ENCODE measurements at places on chromosomes 3 and 15.

GRCh38 chr3:37787153-37787867, 74.4 kb upstream of the CTDSPL start:
- DNase-seq: no peak

GRCh38 chr3:20904671-20905070, 718.7 kb upstream of the SGO1 start:
- DNase-seq: no peak

DNA sequence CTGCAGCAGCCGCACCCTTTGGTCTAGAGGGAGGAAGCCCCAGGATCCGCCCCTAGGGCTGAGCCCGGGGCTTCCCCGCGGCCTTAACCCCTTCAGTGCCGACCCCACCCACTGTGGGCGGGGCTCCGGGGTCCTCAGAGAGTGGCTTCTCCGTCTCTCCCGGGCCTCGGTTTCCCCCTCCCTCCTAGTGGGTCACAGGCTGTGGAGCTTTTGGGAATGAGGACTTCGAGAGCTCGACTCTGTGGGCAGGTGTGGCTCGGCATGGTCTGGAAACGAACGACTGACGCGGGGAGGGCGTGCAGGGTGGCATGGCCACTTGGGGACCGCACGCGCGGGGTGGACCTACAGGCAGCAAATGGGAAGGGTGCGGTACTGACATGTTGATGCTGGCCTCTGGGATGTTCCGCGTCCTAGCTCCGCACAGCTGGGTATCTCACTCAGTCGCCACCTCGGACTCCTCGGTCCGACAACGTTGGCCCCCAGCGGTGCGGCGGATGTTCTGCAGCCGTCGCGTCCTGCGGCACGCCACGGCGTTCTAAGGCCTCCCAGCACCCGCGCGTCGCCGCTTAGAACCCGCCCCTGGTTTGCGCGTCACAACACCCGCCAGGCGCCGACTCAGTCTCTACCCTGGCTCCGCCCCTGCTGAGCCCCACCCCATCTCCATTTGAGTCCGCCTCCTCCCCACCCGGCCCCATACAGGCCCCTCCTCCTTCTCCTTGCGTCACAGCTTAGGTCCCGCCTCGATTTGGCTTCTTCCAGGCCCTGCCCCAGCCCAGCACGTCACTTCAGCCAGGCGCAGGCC, at the start of the genes HYAL3 and NAA80:
TSS of gene HYAL3 (minus strand) at position 570 of the 802 bp plus-strand sequence. CDS start 3,803 bp downstream, outside the sequence.
TSS of gene NAA80 (minus strand) at position 570 of the 802 bp plus-strand sequence. CDS start 1,942 bp downstream, outside the sequence.
- DNase-seq: peak; percentile 100

- no peak for DNase-seq
These were observed 214.2 kb downstream of the NAALADL2 start for GRCh38 chr3:175073219-175073905.

- no peak for DNase-seq
These were observed 14.7 kb downstream of the PPARG start for GRCh38 chr3:12303534-12303933.

DNA sequence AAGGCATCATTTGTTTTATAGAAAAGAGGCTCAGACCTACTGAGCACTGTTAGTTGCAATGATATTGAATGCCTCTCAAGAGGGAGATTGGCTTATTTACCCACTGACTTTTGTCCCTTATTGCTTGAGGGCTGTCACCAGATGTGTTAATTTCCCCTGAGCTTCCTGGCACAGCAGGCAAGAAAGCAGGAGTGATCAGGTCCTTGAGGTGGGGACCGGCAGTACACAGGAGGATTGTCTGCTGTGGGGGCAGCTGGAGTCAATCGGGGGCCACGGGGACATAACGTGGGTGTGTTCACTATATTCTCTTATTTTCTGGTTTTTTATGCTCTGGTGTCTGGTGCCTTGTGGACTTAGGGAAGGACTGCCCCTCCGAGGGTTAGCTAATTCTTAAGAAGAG, 44.6 kb downstream of the GASK1A start:
- no peak for DNase-seq

DNA sequence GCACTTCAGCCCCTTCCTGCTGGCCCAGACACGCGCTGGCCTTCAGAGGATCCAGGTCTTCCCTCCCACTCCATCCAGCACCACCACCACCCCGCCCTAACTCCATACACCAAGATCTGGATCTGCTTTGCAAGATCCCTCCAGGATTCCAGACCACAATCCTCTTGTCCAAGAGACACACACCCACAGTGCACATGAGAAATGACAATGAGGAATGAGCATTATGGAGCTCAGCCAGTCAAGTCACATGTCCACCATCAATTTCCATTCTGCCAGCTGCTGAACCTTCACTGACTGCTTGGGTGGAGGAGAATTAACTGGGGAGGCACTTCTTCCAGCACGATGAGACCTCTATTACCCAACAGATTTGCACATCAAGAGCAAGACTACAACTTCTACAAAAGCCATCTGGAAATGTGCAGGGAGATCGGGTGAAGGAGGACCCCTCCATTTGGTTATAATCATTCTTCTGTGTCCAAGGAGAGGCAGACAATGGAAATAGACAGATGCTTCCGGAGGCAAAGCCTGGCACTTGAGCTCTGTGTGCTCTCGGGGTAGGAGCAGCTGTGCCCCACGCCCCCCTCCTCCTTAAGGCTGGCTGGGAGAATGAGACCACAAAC, 12.3 kb upstream of the SPATA12 start:
- no peak for DNase-seq

- no peak for DNase-seq
These were observed 17.3 kb downstream of the SUCNR1 start for GRCh38 chr3:151890721-151891141.

DNA sequence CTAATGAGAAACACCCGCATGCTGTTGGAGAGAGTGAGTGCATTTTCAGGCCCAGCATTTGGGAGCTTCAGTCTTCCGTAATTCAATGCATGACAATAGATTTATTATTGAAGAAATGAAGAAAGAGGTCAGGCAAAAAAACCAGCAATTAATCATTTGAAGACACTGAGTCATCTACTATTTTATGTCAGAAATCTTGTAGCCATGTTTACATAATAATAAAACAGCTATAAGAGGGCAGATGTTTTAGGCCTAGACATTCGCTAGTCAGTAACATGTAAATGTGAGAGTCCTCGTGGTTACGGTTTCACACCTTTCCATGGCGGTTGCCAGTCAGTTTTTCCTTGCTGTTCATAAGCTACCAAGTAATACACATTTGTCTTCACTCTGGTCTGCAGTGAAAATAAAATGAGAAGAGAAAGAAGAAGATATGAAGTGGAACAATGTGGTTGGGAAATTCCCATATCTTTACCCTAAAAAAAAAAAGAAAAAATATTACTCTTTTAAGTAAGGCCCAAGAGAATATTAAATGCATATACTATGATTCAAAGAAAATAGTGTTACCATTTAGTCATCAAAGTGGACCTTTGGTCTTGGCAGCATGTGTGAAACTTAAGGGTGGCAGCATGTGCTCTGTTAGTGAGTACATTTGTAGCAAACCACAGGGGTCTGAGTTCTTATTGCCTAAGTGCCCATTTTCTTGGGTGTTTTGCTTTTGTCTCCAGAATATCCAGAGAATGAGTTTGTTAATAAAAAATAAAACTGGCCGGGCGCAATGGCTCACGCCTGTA, 140.5 kb upstream of the TBL1XR1 start:
- peak; percentile 81 for DNase-seq

GRCh38 chr15:77024273-77025082, 29.6 kb downstream of the PSTPIP1 start:
- peak; percentile 80 for DNase-seq

GRCh38 chr3:133983126-133983525, 46.6 kb downstream of the SLCO2A1 start:
- no peak for DNase-seq

DNA sequence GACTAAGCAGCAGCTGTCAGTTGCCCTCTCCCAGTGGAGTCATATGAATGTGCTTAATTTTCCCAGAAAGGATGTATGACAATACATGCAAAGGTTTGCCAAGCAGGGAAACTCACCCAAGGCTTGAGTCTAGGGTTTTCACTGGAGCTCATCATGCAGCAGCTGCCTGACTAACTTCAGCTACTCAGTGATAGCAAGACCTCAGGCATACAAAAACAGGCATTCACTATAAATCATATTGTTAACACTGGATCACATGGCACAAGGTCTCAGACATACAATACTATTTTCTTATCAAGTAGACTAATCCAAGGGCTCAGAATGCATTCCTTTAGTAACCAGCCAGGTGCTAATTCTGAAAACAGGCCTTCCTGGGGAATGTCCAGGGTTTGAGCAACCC, 85.0 kb upstream of the STAC start:
- DNase-seq: no peak

GRCh38 chr15:65393091-65393490, 15.3 kb upstream of the IGDCC3 start:
- DNase-seq: no peak

- DNase-seq: no peak
These were observed 696 bp upstream of the SNRK start for GRCh38 chr3:43285644-43286043.

GRCh38 chr15:50613600-50613999, 67.1 kb upstream of the USP50 start:
- no peak for DNase-seq

- DNase-seq: no peak
These were observed 67.8 kb upstream of the CDAN1 start for GRCh38 chr15:42804739-42805138.

GRCh38 chr3:61315871-61316270, 64.6 kb upstream of the FHIT start:
- no peak for DNase-seq

- DNase-seq: no peak
These were observed 29.1 kb upstream of the ATP13A5 start for GRCh38 chr3:193407688-193408087.

DNA sequence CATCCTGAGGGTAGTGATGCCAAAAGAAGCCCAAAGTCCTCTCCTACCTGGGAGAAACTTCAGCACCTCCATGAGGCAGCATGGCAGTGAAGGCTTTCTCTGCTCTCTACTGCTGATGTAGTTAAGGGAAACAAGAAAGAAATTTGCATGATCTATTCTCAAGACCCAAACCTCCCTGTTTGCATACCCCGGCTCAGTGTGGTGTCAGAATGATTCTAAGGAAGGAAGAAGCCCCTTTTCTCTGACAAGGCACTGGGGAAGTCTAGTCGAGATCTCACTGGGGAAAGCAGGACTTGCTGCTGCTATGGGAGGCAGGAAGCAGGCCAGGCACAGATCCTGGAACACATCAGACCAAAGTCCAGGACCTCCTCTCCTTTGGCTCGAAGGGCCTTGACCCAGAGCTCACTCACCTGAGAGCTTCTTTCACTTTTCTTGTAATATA, 89.4 kb upstream of the ICE2 start:
- no peak for DNase-seq

- DNase-seq: no peak
These were observed 231.6 kb downstream of the SOX2 start for GRCh38 chr3:181943285-181943684.

- peak; percentile 6 for DNase-seq
These were observed 665 bp downstream of the GATM start for GRCh38 chr15:45377609-45378148.

GRCh38 chr15:89377842-89378295, 43.2 kb upstream of the POLG start:
- no peak for DNase-seq

DNA sequence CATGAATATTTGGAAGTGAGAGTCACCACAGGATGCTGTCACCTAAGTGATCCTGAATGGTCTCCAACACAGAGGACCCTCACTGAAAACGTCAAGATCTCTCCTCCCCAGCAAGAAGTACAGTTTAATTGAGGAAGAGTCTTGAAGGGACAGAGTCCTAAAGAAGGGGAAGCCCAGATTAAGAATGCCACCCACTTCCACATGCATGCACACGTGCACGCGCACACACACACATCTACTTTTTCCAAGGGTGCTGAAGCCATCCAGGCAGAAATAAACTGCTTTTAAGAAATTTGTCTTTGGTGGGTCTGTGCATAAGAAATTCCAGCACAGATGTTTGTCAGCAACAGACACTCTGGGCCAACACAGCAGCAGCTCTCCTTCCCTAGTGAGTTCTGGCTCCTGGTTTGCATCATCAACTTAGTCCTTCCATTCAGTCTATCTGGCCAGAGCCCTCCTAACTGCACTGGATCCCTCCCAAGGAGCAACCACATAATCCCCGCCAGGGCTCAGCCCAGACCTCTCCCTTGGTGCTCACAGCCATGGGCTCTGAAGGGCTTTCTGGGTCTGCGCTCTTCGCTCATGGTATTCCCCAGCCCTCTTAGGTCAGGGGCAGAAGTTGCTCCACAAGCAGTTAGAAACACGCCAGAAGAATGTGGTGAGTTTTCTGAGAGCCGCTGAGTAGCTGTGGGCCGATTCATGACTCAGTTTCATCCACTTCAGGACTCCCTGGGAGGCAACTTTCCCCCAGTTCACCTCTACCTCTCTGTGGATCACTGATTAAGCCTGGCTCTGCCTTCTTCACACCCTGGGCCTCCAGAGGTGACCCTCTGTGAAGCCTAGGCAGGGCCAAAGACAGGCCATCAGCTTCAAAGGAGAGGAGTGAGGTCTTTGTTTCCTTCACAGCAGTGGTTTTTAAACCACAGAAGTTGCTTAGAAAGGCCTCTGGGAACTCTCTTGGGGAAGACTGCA, 132.6 kb upstream of the LIPC start:
- no peak for DNase-seq

DNA sequence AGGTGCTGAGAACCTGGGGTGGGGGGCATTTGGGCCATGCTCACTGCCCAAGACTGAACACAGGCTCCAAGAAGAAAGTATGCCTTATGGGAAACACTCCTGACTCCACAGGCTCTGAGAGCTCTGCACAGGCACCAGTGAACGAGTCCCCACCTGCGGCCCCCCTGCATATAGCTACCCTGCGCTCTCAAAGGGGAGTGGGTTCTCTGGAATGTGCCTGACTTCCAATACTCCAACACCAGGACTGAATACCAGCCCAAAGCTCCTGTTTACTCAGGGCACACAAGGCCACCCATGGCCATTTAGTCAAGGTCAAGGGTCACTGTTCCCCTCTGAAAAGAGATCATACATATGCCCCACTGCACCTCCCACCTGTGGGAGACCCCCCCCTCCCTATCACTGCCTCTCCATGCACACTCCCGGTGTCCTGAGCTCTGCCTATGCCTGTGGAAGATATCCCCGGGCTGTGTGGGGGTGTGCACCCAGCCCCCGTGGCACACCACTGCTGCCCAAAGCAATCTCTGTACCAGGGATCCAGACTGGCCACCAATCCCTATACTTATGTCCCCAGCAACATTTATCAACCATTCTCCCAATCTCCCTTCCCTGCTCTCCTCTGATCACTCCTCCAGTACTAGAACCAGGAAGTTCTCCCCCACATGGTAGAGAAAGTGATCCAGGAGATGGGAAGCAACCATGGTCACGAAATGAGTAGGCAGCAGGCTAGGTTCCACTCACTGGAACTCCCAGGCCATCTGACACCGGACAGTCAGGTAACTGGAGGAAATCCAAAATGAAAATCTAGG, 1.5 kb upstream of the PLXNB1 start:
- no peak for DNase-seq

- DNase-seq: no peak
These were observed 130.4 kb downstream of the ZNF385D start for GRCh38 chr3:21620511-21621155.

DNA sequence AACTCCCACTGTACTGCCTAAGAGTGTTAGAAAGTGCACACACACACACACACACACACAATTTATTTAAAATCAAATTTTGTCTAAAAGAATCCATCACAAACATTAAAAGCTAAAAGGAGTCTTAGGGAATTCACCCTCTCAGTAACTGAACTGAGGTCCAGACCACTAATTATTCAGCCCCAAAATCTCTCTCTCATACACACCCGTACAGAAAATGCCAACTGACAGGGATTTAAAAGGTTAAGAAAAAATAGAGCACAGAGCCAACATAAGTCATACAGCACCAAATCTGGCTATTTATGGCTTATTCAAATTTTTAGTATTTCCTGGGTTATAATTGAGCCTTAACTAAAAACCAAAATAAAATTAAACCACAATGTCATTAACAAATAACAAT, 20.7 kb downstream of the GBE1 start:
- no peak for DNase-seq

Data from activated CD4-positive, alpha-beta T cell treated with anti-CD3 and anti-CD28 coated beads for 48 hours (primary cell).